ENCODE measurements at places on chromosomes 12 and 14.

DNA sequence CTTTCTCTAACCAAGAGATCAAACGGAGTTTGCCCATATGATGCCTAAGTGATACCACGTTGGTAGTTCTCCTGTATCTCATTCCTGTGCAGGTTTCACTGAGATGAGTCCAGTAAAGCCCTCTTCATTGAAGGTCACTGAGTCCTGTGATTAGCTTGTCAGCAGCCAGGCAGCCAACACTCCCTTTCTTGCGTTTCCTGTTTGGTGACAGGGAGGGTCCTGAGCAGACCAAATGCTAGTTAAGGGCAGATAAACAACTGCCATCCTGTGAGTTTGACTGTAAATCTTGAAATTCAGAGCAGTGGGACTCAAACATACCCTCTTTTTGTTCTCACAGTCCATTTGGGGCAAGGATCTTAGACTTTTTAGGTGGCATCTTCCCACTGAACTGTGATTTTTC, 39.4 kb downstream of the ZNF641 start:
- no peak for DNase-seq

DNA sequence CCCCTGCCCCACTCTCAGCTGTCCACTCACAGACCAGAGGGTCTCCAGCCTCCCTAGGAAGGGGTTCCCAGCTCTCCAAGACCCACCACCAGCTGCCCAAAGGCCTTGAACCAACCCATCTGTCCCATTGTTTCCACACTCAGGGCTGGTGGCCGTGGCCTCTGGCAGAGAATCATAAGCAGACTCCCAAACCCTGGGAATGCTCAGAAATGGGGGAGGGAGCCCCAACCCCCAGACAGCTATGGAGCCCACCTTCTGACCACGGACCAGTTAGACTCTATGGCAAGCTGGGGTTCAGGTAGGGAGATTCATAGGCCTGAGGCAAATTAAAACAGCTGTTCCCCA, 280.0 kb downstream of the DPF3 start:
- no peak for DNase-seq

DNA sequence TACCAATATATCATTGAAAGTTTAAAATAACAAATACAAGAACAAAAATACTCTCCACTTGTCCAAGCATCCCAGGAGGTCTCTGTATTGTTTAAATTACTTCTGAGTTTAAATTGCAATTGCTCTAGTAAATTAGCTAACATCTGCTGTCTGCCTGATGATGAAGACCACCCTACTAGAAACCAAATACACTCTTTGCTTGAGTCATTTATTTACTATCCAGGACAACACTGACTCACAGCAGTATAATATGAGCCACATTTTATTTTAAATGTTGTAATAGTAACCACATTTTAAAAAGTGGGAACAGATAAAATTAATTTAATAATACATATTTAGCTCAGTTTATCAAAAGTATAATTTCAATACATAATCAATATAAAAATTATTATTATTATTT, 62.9 kb upstream of the EEA1 start:
- DNase-seq: no peak

DNA sequence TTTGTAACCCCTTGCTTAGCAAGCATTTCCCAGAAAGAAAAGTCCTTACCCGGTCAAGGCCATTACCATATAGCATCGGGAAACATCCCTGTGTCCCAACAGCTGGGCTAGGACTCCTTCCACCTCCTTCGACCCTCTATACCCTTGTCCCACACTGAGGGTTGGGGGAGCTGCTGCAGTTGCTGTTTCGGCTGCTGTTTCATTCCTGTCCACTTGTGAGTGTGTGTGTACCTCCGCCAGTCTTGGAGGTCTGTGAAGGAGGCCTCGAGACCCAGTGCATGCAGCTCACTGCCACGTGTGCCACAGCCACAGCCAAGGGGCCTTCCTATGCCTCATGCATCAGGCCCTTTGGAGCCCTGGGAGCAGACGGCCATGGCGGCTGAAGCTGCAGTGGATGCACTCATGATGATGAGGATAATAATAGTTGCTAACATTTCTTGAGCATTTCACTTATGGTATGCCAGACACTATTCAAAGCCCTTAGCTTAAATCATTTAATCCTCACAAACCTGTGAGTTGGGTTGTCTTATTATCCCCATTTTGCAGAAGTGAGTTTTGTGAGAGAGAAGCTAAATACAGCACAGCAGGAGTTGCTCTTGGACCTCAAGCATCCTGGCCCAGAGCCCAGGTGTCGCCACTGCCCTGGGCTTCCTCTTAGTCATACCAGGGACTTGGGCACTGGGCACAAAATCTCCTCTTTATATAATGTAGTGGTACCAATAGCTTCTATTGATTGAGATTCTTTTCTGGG, 156.5 kb downstream of the PRKCH start:
- no peak for DNase-seq

DNA sequence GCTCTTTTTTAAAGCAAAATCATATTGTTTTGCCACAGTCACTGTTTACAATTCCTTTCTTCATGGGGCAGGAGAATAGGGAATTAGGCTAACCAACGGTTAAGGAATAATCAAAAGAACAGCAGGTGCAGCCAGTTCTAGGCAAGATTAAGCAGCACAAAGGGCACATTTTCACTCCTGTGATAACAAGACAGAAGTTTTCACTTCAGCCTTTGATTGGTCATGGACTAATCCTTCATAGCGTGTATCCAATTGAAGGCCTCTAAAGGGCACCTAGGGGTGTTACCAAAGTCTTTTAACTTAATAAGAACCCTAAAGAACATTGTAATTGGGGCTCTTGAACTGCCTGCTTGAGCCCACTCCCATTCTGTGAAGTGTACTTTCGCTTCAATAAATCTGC, 206.9 kb upstream of the AMIGO2 start:
- DNase-seq: no peak

DNA sequence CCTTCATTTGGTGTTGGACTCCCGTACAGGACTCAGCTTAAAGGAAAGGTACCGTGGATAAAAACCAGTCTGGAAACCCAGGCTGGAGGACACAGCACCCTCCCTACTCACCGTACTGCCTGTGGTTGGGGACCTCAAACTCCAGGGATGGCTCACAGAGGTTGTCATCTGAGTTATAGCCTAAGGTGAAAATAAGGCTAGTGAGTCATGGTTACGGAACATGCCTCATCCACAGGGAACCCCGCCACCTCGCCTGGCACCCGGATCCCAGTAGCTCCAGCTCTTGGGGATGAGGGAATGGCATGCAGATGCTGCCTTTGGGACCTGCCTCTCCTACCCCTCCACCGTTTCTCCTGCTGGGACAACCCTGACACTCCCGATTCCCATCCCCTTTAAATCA, 36.8 kb upstream of the GPR68 start:
- no peak for DNase-seq

GRCh38 chr12:76765598-76765997, 1.7 kb downstream of the ZDHHC17 start:
- no peak for DNase-seq

DNA sequence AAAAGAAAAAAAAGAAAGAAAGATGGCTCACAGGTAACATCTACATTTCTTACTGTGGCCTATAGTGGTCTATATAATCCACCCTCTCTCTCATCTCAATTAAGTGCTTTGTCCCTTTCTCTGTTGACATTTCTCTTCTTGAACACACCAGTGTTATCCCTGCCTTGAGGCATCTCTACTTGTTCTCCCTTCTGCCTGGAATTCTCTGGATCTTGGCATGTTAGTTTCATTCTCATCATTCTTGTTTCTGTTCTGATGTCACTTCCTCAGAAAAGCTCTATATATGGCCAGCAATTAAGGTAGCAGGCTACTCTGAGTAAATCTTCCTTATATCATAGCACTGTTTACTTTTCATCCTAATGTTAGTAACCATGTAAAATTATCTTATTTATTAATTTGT, 155.7 kb upstream of the PDZRN4 start:
- no peak for DNase-seq
